ENCODE measurements at places on chromosomes 5 and 9.

DNA sequence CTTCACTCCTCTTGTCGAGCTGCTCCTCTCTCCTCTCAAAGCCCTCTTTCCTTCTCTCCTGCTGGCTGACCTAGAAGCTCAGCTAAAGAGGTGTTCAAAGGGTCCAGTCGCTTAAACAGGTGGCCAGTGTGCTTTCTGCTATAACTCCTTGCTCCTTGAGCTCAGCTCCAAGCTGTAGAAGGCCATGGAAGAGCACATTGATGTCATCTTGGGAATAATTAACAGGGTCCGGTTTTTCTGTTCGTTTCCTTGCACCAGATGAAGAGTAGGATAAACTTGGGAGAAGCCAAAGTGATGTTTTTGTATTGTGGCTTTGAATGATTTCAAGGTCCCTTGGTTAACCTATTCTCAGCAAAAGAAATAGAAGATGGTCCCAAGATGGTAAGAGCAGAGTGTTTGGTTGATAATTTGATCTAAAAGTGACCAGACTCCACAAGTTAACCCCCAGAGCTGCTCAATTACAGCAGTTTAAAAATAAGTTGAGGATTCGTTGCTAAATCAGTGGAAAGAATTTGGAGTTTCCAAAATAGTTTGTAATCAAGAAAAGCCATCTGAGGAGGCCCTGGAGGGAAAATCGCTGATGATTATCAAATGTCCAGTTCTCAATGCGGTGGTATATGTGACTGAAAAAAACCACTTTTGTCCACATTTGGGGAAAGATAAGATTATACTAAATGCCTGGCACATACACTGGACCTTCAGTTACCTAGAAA is 148.1 kb downstream of the DOCK8 start:
- DNase-seq, result no peak

DNA sequence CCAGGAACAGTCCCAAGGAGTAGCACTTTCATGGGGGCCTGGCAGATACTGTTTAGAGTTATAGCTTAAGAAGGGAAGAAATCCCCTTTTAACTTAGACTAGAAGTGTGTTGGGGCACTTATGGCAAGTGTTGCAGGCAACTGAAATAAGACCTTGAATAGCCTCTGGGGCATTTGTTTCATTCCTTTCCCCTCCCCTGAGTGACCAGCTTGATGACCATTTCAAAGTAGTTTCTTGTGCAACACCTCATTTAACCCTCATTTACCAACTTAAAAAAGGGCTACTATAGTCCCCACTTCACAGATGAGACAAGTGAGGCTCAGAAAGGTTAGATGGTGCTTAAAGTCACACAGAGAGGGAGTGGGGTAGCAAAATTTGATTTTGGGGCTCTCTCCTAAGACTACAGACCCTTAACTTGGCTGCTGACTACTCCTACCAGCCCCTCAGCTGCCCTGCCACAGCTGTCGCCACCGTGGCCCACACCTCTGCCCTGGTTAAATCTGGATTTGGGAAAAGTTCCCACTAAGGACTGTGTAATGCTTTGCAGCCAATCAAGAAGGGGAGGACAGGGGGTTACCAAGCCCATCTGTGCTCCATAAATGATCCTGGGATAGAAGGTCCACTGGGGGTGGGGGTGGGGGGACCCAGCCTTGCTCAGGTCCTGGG is 5.5 kb downstream of the PDLIM4 start:
- no peak for DNase-seq

GRCh38 chr9:16450578-16450977 is 419.9 kb downstream of the BNC2 start:
- no peak for DNase-seq

DNA sequence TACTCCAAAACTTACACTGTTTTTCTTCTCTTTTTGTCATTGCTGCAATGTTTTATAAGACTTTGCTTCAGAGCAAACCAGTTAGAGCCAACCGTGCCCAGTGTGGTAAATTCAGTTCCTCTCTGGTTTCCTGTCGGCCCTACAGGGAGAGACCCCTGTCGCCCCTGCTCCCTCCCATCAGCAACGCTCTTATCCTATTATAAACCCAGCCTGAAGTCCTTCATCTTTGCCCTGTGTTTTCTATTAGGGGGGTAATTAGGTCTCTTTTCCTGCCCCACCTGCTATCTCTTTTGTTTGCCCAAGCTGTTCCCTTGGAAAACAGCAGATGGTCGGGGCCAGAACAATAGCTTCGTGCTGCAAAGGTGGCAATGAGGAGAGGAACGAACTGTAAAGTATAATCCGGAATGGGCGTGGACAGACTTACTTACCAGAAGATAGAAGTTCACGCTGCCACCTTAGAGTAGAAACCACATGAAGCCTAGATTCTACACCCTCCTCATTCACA is 21.4 kb upstream of the OTULINL start:
- no peak for DNase-seq

DNA sequence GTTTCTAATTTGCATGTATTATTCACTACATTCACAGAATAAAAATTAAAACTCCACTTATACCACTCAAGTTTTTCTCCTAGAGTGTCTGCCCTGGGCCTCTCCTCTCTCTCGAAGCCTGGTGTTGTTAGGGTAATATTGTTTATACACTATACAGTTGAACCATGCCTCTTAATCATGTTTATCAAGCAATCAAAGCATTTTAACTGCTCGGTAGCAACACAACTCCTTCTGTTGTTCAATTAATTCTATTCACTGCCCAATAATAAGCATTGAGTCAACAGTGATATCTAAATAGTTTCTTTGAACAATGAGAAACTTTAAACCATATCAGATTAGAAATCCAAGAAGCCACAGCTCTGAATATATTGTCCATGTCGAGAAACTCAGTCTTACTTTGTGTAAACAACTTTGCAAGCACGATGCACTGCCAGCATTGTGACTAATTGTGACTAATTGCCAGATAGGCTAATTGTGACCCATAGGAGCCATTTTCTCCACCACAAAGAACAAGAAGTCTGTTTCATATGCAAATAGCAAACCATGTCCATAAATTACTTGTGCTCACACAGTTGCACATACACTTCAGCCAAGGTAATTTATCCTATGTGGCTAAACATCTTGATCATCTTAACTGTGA is at the start of gene DNAH5:
DNAH5 (minus strand) TSS at position 129 of the 640 bp plus-strand sequence. CDS start 250 bp downstream, outside the sequence.
- DNase-seq, result no peak

DNA sequence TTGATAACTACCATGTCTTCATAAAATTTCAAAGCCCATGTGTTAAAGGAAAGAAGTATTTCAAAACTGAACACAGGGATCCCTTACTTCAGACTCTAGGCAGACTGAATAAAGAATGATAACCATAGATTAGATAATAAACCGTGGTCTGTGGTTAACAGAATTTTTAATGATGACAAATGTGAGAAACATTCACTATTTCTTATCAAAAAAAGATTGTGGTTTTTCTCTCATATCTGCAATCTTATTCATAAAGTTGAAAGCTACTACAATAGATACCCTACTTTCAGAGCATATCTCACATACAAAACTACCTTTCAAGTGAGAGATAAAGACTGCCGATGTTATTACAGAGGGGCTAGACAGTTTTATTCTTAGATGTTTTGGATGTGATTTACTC is 816.8 kb upstream of the DMAC1 start:
- no peak for DNase-seq

DNA sequence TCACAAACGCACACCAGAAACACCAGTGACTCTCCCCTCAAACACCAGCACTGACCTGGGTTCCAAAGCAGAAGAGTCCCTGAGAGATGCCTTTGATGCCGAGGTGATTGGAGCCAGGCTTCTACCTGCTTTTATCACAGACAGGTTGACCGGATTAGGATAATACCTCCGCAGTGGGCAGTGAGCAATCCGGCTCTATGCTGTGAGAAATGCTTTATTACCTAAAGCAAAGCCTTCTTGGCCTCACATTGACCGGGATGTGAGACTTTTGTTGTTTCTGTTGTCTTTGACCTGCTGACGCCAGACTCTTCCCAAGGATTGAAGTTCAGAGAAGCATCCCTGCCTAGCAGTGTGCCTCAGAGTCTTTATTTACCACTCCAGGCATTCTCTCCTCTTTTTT is 320.3 kb upstream of the CLINT1 start:
- no peak for DNase-seq

DNA sequence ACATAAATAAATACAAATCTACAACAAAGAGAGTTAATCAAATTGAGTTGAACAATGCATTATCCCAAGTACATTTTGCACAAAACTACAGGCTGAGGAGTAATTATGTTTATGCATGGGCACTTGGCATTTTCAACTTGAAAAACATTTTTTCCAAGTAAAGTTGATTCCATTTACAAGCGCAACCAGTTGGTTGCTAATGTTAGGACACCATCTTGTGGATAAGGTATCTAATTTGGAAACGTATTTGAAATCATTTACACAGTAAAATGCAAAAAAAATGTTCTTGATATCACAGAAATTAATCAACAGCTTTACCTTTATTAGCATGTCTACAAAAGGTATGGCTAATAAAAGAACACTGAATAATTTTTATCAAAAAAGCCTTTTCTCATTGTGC is 18.8 kb downstream of the FTMT start:
- DNase-seq, result no peak

GRCh38 chr9:121353241-121354061 is 16.6 kb downstream of the STOM start:
- DNase-seq, result peak; percentile 88

- no peak for DNase-seq
Measured at GRCh38 chr9:76216161-76216649, 178.0 kb downstream of the RFK start.

DNA sequence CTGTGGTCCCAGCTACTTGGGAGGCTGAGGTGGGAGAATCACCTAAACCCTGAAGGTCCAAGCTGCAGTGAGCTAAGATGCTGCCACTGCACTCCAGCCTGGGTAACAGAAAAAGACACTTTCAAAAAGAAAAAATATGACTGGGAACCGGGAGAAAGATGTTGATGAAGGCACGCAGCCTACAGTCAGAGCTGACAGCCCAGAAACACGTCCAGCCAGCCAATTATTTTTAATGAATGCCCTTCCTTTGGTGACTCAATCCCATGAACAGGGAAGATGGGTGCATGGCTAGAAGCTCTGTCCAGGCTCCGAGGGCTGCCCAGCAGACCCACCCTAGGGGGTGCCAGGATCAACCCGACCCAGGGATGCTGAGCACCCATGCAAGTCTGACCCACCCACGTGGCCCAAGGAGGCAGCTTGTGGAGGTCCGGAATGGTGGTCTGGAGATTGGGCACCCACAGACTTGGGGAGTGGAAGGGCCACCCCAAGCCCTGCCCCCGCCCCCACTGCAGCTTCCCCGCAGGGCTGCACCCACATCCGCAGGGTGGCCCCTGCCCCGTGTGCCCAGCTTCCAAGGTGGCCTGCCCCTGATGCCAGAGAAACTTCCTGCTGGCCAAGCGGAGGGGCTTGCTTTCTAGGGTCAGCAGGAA is 51.0 kb downstream of the ADAMTS2 start:
- no peak for DNase-seq

DNA sequence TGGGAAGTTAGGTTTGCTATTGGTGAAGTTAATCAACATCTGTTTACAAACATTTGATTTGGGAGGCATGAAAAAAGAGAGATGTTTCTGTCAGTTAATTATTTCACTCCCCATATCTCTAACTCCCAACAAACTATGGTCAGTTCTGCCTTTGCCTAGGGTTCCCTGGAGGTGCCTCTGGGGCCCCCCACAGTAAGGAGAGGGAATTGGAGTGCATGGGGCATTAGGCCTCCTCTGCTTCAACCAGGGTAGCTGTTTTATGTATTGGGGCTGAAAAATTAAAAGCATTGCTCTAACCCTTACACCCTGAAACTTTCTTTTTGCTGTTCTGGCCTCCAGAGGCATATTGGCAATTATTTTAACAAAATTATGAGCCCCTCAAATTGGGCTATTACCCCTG is 32.3 kb downstream of the RUSC2 start:
- DNase-seq, result no peak

DNA sequence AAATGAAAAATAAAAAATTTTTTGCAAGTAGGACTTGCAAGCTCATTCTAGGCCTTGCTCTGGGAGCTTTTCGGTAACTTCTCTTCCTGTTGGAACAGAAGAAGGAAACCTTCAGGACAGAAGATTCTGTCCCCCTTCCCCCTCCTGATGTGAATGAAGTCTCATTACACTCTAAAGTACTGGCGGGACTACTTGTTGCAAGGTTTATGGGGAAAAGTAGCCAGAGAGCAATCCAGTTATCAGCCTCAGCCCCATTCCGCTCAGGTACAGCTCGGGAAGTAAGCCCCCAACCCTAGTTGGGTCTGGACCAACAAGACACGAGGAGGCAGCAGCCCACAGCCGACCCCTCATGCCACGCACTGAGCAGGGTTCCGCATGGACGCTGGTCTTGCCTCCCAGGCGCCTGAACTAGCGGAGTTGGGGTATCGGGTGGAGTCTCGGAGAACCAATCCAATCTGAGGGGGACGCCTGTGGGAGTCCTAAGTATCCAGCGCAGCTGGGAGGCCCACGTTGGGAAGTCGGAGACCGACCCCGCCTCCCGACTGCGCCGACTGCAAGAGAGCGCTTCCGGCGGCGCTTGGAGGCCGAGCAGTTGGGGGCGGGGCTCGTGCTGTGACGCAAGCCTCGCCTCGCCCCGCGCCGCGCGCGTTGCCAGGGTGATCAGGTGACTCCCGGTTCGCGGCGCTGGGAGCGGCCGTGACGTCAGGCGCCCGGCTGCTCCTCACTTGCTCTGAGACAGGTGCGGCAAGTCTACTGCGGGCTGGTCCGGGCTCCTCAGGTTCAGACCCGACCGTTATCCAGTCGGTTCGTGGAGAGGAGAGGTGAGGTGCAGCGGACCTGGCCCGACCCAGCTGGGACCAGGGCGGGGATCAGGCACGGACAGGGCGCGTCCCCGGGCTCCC is at the start of gene CYSTM1:
CYSTM1 (plus strand) TSS at position 724 of the 902 bp plus-strand sequence. CDS start 19,278 bp downstream, outside the sequence.
- DNase-seq, result peak; percentile 68

DNA sequence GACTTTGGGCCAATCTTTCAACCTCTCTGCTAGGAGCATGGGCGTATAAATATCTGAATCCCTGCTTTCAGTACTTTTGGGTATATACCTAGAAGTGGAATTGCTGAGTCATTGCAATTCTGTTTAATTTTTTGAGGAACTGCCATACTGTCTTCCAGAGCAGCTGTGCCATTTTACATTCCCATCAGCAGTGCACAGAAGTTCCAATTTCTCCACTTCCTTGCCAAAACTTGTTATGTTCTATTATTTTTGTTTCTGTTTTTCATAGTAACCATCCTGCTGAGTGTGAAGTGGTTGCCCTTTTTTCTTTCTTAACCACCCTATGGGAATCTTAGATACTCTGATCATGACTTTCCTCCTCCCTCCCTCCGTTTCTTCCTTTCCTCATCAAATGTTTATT is 11.1 kb upstream of the CCIN start:
- no peak for DNase-seq

GRCh38 chr5:84438456-84438855 is 53.8 kb upstream of the EDIL3 start:
- DNase-seq, result no peak

DNA sequence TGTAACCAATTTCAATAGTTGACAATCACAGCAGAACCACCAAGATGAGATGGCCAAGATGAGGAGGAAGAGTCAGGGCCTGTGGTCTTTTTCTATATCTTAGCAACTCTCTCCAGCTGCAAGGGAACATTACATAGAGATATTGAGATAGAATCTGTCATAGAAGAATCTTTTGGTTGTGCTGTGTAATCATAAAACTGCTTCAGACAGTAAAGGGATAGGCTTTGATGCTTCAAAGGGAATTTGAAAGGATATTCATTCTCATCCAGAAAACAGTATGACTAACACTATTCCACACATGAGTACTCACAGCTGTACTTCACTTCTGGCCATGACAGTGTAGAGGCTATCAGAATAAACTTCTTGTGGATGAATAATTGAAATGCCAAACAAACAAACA is 145.9 kb downstream of the YIPF5 start:
- DNase-seq, result no peak

Data from GM12878 (cell line).